Cerebellar nuclear complex (tissue), 1 donor: ENCODE measurements at places on chromosomes 5 and 9.
A peak's percentile ranks its signal among the peaks of the same experiment; 100 is the strongest.

GRCh38 chr9:97984188-97985057 lies 1.3 kb downstream of the ANP32B start:
- DNase-seq = no peak

DNA sequence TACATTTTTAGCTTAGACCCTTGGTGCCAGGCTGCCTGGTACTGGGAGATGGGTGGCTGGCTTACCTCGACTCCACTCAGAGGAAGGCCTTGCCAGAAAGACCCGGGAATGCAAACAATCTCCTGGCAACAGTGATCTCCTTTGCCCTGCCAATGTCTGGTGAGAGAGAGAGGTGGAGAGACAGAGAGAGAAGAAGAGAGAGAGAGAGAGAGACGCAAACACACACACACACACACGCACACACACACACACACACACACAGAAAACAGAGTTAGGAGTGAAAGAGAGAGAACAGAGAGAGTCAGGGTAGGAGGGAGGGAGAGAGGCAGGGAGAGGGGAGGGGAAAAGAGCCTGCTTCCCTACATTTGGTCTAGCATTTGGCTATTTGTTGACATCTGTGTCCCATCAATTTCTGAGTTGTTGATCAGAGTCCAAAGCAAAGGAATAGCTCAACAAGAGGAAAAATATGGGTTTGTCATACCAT lies 181.6 kb upstream of the MAP1B start:
- no peak for DNase-seq

- no peak for DNase-seq
Observed at GRCh38 chr5:75017971-75018370, 34.4 kb downstream of the GCNT4 start.

GRCh38 chr9:115121181-115121580 lies 3.2 kb upstream of the TNC start:
- no peak for DNase-seq

GRCh38 chr9:70412832-70413463 lies 1.5 kb downstream of the KLF9 start:
- DNase-seq = peak; percentile 33

DNA sequence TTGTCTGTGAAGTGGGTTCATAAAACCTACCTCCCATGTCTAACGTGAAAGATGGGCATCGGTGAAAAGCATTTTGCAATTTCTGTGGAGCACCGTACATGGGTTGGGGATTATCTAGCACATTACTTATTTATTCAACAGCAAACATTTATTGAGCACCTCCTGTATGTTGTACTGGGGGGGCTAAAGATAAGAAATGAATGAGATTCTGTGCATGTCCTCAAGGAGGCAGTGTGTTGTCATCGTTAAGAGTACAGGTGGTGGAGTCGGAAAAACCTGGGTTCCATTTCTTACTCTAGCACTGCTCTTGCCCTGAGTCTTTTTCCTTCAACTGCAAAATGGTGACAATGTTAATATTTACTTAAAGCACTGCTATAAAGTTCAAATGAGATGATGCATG lies 30.4 kb upstream of the DENND1A start:
- no peak for DNase-seq
